ENCODE measurements at places on chromosomes 12 and 14.
A peak's percentile ranks its signal among the peaks of the same experiment; 100 is the strongest.

DNA sequence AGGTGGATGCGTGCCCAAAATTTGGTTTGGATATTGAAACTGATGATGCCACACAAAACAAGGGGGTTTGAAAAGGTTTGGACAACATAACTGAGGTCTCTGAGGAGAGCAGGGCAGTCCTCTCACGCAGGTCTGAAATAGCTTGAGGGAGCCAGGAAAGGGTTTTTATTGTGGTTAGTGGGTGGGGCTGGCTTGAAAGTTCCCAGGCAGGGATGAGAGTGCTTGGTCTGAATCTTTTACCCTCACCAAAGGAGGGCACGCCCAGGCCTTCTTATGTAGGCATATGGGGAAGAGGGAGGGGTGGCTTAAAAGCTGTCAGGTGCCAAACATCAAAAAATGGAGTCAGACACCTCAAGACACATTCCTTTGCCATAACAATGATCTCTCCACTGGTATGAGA, 493.1 kb upstream of the CCDC196 start:
- DNase-seq: no peak

DNA sequence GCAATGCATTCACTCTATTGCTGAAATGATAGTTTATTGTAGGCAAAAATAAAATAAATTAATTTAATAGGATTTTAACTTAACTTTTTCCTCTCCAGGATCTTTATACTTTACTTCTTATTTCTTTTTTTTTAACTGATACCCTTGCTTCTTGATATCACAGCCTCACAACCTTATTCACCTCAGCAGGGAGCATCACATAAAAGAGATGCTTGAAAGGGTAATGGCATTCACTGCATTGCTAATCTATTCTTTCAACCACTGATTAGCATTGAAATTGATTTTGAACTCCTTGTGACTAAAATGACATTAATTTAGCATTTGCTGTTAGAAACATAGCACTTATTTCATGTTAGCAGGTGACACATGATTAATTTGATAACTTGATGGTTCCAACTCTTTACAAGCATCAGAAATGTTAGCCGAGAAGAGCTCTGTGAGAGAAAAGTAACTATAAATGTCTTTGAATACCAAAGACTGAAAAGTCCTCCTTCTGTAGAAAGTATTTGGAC, 689.5 kb upstream of the MGAT4C start:
- no peak for DNase-seq

DNA sequence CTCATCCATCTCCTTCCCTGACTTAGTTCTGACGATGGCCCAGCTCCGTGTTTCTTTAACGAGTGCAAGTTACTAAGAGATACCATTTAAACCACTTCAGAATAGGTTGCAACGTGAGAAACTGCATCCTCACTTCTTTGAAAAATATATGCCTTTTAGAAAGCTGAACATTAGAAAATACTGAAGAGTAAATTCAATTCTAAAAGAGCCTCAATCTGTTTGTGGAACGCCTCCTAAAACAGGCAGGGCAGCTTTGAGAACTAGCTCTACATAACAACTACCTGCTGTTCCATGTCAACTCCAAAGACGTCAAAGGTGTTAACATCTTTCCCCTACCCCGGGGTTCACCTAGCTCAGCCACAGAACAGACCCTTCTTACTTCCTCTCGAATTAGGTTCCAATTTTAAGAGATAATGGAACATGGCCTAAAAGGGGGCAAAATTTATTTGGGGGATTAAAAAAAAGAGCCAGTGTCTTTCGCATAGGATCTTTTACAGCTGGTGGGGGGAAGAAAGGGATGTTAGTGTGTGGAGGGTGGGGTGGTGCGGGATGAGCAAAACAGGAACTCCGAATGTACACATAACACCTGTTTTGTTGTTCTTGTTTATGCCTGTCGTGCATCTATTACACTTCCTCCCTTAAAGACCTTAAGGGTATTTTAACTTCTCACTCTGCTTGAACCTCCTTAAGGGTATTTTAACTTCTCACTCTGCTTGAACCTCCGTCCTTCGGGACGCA, 3.3 kb downstream of the BHLHE41 start:
- DNase-seq: no peak

- no peak for DNase-seq
Observed at GRCh38 chr12:14886271-14886670, 617 bp upstream of the MGP start.

GRCh38 chr12:56129206-56129941, 1.3 kb downstream of the ESYT1 start:
- peak; percentile 58 for DNase-seq

GRCh38 chr12:104177663-104178501, 37.7 kb upstream of the TXNRD1 start:
- peak; percentile 94 for DNase-seq

DNA sequence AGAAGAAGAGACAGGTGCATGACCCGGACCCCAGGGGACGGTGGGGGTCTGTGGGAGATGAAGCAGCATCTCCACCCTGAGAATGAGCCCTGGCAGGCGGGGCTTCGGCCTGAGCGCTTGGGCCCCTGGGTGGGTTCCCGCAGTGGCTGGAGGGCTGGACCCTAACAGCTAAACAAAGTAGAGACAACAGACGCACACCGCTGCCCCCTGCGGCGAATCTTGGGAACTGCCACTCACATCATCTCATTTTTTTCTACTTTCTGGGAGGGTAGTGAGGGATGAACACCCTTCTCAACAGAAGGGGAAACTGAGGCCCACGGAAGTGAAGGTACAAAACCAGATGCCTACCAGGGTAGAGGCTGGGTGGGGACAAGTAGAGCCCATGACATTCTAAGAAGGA, 104.7 kb downstream of the RFLNA start:
- no peak for DNase-seq

GRCh38 chr14:91298576-91298975, 54.1 kb upstream of the GPR68 start:
- no peak for DNase-seq

DNA sequence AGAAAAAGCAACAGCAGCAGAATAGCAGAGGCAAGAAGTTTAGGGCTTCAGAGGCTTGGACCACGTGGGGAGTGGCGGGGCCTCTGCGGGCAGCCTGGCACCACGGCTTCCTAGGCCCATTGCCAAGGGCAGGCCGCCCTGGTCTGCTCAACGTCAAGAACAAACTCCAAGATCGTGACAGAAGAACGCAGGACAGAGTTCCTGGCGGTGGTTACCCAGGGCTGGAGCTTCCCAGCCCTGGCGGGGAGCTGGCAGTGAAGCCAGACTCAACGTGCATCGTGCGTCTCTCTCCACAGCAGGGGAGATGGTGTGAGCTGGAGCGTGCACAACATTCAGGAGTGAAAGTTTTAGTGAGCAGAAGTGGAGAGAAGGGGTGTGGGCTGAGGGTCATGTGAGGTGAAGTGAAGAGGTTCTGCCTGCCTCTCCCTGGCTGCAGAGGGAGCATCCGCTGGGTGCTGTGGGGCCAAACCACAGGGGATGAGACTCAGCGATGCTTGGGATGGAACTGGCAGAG, 13.9 kb upstream of the CACNA2D4 start:
- DNase-seq: peak; percentile 32

DNA sequence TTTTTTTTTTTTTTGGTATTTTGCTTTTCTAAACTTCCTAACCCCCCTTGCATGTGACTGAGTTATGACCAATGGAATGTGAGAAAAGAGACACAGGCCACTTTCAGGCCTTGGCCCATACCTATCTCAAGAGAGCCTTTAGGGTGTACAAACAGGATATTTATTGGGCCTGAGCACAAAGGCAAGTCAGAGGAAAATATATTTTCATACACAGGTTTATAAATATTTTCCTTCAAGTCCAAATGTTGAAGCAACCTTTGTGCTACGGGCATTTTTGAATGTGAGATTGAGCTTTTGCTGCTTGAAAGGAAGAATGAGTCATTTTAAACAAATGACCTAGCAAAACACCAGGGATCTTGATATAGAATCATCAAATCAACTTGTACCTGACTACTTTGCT, 228.6 kb upstream of the E2F7 start:
- DNase-seq: no peak

DNA sequence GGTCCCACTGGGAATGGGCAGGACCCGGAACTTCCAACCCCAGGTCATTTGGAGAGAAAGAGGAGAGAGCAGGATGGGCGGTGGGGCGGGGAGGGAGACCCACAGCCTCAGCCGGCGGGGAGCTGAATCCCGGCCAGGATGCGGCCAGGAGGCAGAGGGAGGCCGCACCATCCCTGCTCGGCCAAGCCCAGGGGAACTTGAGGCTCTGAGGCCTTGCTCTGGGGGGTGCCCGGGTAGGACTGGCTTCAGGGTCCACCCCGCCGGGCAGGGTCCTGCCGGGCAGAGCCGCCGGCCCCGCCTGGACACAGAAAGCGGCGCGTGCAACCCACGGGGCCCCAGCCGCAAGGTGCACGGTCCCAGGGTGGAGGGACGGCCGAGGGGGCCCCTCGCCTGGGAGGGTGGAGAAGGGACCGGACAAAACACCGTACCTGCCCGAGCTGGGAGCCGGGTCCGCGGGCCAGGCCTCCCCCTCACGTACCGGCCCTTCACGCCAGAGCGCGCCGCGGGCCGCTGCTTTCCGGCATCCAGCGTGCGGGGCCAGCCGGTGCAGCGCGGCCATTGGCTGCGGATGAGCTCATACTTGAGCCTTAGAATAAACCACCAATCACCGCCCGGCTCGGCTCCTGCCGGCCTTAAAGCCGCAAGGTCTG, at the start of gene RPS6KL1:
Gene RPS6KL1, minus strand, starts transcription at position 509 of the 650 bp plus-strand sequence. CDS start 1,719 bp downstream, outside the sequence.
- peak; percentile 97 for DNase-seq

GRCh38 chr14:103105580-103106150, 11.1 kb downstream of the EXOC3L4 start:
- DNase-seq: no peak

DNA sequence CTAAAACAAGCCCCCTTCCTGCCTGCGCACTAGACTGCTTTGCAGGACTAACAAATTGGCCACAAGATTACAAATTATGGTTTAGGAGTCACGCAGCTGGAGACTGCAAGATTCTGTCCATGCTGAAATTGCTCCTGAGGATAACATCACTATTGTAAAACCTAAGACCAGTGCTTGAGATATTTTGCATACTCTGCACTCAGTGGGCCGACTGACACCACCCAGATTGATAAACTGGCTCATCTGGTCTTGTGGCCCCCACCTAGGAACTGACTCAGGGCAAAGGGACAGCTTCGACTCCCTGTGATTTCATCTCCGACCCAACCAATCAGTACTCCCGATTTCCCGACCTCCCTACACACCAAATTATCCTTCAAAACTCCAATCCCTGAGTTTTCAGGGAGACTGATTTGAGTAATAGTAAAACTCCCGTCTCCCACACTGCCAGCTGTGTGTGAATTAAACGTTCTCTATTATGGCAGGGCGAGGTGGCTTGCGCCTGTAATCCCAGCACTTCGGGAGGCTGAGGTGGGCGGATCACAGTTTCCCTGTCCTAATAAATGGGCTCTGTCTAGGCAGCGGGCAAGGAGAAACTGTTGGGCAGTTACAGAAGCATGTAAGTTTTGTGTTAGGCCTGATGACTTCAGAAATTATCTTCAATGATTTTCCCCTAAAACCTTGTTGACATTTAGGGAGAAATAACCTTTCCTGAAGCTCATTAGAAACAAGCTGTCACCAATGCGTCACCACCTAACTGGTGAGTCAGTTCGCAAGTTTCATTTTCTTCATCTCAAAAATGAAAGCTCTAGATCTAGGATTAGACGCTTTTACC, 5.3 kb upstream of the UBC start:
- no peak for DNase-seq

GRCh38 chr14:67764496-67764895, 51.9 kb downstream of the ZFYVE26 start:
- DNase-seq: no peak

DNA sequence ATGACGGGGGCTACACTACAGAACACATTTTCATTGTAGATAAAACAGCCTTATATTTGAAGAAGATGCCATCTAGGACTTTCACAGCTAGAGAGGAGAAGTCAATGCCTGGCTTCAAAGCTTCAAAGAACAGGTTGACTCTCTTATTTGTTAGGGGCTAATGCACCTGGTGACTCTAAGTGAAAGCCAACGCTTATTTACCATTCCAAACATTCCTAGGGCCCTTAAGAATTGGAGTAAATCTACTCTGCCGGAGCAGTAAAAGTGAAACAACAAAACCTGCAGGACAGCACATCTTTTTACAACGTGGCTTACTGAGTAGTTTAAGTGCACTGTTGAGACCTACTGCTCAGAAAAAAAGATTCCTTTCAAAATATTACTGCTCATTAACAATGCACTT, 487.2 kb upstream of the SOX5 start:
- no peak for DNase-seq

DNA sequence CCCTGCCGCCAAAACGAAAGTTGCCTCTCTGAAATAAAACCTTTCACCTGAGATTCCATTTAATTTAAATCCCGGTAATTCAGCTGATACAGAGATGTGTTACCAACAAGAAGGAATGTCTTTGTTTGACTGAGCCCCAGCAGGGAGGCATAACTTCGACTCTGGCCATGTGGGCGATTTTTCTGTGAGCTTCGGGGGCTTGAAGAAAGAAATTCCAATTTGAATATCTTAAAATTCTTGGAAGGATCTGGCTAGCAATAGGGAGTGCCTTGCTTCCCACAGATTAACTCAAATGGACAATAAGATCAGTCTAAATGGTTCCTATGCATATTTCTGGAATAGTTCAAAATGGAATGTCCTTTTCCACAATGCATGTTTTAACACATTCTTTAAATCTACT, 252.5 kb upstream of the TMPO start:
- DNase-seq: no peak

DNA sequence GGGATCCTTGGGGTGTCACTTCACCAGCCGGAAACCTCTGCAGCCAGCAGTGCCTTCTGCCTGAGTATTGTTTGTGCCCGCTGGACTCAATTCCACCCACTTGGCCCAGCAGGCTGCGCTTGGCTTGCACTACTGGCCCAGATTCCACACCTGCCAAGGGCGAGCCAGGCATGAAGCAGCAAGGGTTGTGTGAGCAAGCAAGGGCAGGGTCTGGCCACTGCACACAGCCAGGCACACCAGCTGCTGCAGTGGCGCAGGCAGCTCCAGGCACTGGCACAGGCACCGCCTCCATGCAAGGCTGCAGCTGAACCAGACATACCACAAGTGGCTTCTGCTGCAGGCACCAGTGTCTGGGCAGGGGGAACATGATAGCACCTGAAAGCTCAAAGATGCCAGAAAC, 99.5 kb downstream of the NUAK1 start:
- DNase-seq: no peak

GRCh38 chr14:24197056-24197450, 1.8 kb upstream of the TM9SF1 start:
- no peak for DNase-seq

GRCh38 chr12:45938566-45938965, 51.8 kb downstream of the SCAF11 start:
- no peak for DNase-seq

- peak; percentile 67 for DNase-seq
Observed at GRCh38 chr14:91996948-91997371, 42.9 kb downstream of the TRIP11 start.

DNA sequence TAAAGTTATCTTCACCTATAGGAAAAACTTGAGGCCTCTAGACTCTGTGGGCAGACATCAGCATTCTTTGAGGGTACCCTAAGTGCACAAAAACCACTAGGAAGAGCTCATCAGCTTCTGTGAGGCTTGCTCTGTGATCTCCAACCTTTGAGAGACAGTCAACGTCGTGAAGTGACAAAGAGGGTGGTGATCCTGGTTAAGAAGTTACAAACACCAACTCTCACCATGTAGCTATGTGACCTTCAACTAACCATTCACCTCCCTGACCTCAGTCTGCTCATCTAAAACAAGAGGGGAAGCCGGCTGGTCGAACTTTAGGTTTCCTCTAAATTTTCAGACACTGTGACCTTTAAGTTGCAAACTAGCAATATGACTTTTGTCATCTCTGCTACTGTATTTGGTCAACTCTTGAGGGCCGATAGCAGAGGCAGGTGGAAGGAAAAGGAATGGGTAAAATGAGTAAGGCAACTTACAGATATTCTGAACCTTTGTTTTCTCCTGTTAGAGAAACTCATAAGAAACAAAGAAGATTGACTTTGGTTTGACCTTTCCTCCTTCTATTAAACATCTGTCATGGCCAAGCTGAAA, 103.2 kb upstream of the PARP11 start:
- no peak for DNase-seq
